ENCODE measurements at places on chromosomes 7 and 10.

DNA sequence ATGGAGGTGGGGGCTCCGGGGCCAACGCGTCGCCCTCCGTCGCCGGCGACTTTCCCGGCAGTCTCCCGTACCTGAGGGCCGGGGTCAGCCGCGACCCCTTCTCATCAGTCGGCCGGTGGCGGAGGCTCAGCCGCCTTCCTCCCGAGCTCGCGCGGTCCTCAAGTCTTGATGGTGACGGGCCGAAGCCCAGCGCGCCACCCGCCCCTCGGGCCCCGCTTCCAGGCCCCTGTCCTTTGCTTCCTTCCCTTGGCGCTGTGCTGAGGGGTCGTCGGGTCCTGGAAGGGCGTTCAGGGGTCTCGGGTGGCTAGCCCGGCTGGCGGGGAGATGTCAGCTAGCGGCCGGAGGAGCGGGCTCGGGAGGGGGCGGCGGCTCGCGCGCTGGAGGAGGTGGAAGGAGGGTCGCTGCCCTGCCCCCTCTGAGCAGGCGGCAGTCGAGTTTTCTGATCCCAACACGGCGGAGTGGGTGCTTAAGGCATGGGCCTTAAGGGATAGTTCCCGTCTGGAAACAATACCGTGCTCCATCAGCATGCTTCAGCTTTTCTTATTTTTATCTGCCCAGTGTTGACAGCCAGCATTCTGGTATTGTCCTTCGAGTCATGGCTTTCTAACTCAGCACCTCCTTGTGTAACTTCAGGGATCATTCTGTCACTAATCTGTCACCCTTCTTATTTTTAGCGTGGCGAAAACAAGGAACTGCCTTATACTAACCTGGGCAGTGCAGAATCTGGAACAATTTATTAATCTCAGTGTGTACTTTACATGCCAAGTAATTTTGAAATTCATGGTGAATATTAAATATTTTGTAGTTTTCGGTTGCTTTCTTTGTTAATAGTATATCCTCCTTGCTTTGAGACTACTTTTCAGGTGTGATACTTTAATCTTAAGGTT is 748 bp downstream of the PHTF2 start:
- no peak for DNase-seq

GRCh38 chr7:117706210-117706609 is 167.0 kb downstream of the CTTNBP2 start:
- no peak for DNase-seq

- DNase-seq: no peak
These were observed 573.2 kb downstream of the AUTS2 start for GRCh38 chr7:70171369-70171920.

- DNase-seq: no peak
These were observed 33.1 kb downstream of the MALSU1 start for GRCh38 chr7:23332193-23332592.

GRCh38 chr7:158828133-158829020 is 932 bp downstream of the ESYT2 start:
- DNase-seq: no peak

- DNase-seq: no peak
These were observed 73.5 kb downstream of the MKI67 start for GRCh38 chr10:128052696-128053095.

DNA sequence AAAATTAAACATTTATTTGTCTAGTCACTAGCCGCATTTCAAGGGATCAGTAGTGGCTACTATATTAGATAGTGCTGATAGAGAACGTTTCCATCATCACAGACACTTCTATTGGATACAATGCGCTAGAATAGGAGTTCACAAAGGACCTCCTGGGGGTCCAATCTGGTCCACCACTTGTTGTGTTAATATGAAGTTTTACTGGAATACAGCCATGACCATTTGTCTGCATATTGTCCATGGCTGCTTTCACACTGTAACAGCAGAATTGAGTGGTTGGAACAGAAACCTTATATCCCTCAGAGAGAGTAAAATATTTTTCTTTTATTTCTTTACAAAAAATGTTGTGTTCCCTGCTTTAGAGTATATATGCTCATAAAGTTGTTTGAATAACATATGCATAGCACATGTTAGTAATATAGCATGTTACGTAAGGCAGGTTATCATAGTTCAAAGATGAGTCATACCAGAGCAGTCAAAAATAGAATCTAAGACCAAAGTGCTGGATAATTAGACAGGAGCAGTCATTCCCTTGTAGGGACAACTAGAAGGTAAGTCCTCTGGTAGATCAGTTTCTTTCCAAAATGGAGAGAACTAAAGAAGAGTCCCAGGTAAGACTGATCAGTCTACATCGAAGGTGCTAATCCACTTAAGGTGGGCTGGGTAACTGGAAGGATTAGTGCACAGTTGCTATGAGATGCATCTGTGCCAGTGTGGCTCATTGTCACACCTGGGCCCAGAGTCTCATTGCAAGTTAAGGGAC is 14.9 kb downstream of the BZW2 start:
- no peak for DNase-seq

DNA sequence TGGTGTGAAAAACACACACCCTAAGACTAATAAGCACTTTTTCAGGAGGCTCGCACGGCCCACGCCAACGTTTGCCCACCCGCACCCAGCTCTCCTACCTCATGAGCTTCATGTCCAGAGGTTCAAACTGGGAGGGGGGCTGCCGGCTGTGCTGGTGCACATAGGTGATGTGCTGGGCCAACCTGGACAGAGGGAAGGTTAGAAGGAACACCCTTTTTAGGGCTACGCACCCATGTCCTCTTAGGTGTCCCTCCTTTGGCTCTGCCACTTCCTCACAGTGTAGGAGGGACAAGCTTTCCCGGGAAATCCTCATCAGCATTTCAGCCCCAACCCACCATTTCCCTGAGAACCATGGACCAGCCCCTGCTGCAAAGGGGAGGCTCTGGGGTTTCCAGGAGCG is 5.9 kb downstream of the MCM7 start:
- no peak for DNase-seq
